ENCODE measurements at places on chromosomes 16 and 17.

DNA sequence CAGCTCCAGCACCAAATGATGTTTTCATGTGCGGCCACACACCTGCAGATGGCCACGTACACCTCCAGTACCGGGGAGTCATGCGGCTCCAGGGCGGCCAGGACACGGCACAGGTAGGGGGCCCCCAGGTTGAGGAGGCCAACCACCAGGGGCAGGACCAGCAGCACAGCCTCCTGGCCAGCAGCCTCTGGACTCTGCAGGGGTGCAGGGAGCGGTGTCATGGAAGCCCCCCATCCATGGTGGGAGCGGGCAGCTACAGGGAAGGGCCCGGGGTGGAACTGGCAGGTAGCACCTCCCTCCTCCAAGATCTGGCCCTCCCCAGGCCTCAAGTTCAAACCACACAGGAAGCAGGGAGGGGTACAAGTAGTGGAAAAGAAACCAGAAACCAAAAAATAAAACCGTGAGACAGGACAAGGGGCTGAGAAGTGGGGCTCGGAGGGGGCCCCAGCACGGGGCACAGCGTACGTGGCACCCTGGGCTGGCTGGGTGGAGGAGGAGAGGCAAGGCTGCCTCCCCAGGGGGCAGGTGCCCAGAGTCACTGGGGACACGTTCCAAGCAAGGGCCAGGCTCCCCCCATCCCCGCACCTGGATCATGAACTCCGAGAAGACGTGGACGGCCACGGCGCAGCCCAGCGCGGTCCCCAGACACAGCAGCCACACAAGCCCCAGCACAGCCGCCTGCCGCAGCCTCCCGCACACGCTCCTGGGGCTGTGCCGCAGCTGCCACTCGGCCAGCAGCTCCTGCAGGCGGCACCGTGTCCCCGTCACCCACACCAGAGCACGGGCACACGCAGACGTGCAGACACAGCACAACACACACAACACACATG lies 7.4 kb downstream of the TMC6 start:
- no peak for DNase-seq

GRCh38 chr17:1724869-1725641 lies 551 bp downstream of the WDR81 start:
- no peak for DNase-seq

- DNase-seq: no peak
Observed at GRCh38 chr16:11619327-11619851, 32.7 kb upstream of the LITAF start.

DNA sequence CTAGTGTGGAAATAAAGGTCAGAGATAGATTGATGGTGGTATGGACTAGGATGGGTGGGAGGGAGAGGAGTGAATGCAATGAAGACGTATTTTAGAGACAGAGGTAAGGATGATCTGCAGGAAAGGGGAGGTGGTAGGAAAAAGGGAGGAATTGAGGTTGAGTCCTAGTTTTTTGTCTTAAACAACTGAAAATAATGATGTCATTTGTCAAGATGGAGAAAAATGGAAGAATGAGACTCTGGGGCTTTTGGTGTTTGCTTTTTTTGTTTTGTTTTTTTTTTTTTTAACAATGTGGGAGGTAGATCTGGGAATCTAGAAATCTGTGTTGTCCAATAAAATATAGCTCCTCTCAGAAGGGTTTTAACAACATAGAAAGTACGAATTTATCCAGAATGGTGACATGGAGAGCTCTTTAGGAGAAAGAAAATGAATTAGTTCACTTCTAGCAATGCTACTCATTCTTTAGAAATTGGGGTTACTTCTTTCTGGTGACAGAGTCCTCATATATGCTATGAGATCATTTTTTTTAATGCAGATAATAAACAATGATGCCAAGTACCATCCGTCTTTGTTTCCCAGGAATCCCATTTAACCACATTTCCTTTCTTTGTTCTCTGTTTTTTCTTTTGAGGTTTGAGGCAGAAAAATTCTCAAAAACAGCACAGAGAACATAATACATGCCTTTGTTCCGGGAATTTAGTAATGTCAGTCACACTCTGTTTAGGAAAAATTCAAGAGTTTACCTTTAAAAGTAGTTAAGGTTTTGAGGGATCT lies 225.3 kb upstream of the COX10 start:
- DNase-seq: no peak

DNA sequence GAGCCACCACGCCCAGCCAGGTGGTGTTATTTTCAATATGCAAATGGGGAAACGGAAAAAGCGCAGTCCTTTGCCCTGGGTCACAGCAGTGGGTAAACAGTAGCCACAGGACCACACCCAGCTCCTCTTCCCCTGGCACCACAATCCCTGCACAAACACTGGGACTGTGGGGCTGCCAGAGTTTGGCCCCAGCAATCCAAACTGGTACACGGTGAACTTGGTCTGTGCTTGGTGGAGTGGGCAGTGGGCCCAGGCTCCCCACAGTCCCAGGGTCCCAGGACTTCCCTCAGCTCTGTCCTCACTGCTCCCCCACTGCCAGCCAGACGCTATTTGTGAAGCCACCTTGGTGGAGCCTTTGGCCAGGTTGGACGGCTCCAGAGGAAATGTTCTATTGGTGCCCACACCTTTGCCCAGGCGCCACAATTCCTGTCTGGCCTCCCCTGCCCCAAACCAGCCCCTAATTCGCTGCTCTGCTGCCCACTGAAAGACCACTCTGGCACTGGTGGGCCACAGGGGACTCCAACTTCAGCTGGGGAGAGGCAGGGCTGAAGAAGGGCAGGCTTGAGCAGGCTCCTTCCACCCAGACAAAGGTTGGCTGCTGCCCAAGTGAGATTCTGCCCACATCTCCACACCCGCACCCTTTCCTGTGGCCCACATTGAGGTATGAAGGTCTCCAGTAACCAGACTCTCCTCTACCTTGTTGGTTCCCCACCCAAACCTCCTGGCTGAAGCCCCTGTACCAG lies 2.1 kb downstream of the CHAD start:
- DNase-seq: no peak

DNA sequence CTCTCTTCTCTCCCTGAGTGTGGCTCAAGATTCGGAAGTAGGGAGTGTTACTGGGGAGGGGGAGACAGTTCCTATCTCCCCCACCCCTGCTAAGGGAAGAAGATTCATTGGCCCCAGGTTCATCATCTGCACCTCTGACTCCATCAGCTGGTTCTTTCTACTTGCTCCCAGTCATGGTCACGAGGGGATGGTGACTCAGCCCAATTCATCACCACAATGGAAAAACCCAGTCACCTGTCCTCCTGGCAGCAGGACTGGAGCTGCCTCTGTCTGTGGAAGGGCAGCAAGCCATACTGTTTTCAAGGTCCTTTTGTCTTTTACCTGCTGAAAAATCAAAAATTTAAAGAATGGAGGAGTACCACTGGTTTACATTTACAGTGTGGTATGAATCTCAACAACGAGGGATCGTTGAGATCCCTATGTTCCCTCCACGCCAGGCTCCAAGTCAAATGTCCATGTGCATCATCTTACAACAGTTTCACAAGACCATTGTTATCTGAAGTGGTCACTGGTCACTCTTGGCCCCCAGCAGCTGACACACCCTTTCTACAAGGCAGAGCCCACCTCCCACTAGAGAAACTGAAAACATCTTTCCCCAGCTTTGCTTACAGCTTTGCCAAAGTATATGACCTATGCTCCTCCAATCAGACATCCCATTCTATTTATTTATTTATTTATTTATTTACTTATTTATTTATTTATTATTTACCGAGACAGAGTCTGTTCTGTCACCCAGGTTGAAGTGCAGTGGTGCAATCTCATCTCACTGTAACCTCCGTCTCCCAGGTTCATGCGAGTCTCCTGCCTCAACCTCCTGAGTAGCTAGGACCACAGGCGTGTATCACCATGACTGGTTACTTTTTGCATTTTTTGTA lies 40.4 kb upstream of the NDRG4 start:
- DNase-seq: peak; percentile 26

DNA sequence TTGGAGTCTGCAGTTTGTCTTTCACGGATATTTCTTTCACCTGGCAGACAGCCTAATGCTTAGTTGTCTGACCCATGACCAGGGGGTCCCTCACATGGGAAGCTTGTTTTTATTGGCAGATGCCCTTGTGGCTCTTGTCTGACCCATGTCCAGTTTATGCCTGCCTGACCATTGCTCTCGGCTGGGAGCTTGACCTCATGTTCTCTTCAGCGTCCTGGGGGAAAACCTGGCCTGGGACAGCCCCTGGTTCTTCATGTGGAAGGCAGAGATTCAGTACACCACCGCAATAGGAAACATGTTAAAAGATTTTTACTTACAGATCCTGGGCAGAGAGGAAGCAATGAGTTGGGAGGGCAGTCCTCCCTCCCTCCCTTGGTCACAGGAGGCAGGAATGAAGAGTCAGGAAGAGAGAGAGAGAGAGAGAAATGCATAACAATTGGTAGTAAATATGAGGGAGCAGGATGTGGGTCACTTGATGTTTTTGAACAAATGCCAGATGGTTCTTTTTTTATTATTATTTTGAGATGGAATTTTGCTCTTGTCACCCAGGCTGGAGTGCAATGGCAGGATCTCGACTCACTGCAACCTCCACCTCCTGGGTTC lies 302.7 kb upstream of the MYOCD start:
- DNase-seq: no peak

- no peak for DNase-seq
Observed at GRCh38 chr16:85724126-85724879, 26.6 kb downstream of the C16orf74 start.
